ENCODE measurements at places on chromosomes 3 and 15.

GRCh38 chr3:174620855-174621472, 238.2 kb upstream of the NAALADL2 start:
- DNase-seq: no peak

- no peak for DNase-seq
Observed at GRCh38 chr3:126057936-126058335, 26.0 kb downstream of the SLC41A3 start.

DNA sequence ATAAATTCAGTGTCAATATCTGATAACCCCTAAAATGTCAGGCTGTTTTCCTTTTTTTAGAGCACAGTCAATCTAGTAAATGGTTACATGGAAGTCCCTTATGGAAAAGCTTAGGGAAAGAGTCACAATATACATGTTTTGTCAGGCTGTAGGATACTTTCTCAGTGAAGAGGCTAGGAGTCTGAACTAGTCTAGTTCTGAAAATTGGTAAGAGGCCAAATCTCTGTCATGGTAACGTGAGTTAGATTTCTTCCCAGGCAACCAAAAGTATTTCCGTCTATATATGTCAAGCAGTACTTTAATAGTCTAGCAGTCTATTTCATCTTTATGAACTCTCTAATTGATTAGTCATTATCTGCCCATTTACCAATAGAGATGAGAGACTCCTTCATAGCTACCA, 215.9 kb upstream of the LRRC3B start:
- no peak for DNase-seq

- no peak for DNase-seq
Observed at GRCh38 chr15:34628577-34629152, 45.2 kb upstream of the GOLGA8B start.

DNA sequence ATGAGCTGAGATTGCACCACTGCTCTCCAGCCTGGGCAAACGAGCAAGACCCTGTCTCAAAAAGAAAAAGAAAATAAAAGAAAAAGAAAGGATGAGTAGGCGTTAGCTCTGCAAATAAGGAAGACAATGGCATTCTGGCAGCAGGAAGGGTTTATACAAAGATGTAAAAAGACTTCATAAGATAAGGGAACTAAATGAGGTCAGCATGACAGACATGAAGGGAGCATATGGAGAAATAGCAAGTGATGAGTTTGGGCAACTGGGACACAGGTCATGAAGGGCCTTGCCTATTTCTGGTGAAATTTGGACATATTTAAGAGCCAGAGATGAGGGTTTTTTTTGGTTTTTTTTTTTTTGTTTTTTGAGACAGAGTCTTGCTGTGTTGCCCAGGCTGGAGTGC, 24.5 kb downstream of the TMEM266 start:
- DNase-seq: no peak

DNA sequence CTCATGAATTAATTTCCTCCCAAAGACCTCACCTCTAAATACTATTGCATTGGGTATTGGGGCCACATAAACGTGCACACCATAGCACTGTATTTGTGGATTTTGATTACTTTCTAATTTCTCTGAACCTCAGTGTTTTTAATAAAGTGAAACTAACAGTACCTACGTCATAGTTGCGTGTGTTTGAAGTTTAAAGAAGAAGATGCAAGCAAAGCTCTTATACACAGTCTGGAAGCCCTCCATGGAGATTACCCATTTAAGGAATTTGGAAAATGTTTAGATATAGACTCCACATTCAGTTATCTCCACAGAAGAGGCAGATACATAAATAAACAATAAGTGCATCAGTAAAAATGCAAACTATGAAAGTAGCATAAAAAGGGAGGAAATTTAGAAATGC, 581.1 kb upstream of the GBE1 start:
- no peak for DNase-seq

GRCh38 chr3:101300073-101300472, 20.3 kb downstream of the IMPG2 start:
- DNase-seq: no peak

GRCh38 chr15:87347806-87348515, 908.6 kb downstream of the NTRK3 start:
- DNase-seq: no peak

- no peak for DNase-seq
Observed at GRCh38 chr15:94282269-94283250, 51.2 kb downstream of the MCTP2 start.

DNA sequence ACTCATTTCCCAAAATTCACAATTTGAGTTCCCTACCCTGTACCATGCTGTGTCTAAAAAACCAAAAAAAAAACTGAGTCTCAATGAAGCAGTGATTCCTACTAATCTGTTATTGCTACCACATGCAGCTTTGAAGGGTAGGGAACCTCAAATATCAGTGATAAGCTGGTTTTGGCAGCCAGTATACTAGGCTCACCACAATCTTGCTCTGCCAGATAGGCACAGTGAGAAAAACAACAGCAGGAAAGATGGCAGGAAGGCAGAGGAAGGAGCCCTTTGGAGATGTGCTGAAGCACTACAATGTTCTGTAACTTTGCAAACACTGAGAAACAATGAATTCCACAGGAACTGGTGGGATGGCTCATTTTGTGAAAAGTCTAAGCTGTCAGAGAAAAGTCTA, 96.9 kb upstream of the UBP1 start:
- no peak for DNase-seq

GRCh38 chr15:88645171-88646087, 6.6 kb downstream of the ISG20 start:
- DNase-seq: no peak

DNA sequence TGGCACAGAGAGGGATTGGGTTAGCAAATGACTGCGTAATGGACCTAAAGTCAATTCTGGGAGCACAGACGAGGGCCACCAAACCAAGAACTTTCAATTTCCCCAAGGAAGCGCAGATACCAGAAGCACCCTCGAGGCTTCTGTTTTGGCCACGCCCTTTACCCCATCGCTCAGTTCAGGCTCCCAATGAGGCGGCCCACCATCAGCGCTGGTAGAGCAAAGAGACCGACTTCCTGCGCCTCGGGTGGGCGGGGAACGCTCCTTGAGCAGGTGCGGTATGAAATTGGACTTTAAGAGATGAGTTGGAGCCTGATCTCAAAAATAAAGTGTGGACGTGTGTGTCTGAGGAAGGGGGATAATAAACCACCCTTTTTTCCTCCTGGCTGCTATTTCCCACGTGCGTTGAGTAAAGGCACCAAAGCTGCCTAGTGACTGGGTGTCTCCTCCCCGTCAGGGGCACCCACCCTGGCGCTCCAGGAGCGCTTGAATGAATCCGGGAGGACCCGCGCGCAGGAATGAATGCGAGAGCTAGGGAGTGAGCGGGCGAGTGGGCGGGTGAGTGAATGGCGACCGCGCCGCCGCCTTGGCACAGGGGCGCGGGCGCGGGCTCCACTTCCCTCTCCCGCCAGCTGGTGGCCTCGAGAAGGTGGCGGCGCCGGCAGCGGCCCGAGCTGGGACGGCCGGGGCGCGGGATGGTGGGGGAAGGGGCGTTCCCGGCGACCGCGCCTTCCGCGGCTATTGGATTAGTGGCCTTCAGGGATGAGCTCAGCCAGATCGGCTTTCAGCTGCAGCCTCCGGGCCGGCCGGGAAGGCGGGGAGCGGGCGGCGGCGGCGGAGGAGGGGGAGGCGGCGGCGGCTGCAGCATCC, at the start of gene SPSB4:
Gene SPSB4 (plus strand): TSS at position 772 of the 867 bp plus-strand sequence. CDS start 14,758 bp downstream, outside the sequence.
- DNase-seq: no peak

GRCh38 chr3:43692085-43692855, 1.5 kb downstream of the ABHD5 start:
- DNase-seq: no peak

Measured in CD8-positive, alpha-beta memory T cell (primary cell).